Epithelial cell of alveolus of lung (primary cell): ENCODE measurements at places on chromosomes 12 and 14. TPM values are rescaled to one million over a fixed set of nuclear protein-coding genes. Genes with fewer than 3 reads are reported as not detected.

The KRT86 gene
- total RNA-seq = not detected in 2 replicates

The IL22 gene
- total RNA-seq = not detected in 2 replicates

The ANKRD52 gene
- total RNA-seq = 14.5 and 16.9 TPM in 2 replicates

The KRT74 gene
- total RNA-seq = not detected in 2 replicates
